Activated naive CD8-positive, alpha-beta T cell treated with anti-CD3 and anti-CD28 coated beads, Interleukin-2, amount 10 ng/mL, durations not matched to agents 7 days and 5 days (primary cell): ENCODE measurements at places on chromosomes 2 and 18.

DNA sequence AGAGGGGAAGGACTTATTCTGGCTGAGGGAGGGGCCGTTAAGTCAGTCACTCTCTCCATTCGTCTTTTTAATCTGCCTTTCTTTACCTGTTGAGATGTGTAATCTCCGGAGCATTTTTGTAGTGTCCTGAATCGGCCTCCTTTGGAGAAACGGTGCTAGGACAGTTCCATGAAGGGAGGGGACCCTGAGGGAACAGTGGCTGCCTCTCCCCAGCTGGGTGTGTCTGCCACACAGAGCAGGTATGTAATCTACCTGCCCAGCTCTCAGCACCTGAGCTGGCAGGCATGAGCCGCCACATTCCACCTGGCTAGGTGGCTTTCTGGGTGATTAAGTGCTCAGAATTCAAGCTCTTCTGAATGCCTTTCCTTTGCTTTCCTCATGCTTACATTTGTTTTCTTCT lies 131.2 kb downstream of the WDSUB1 start:
- no peak for DNase-seq

DNA sequence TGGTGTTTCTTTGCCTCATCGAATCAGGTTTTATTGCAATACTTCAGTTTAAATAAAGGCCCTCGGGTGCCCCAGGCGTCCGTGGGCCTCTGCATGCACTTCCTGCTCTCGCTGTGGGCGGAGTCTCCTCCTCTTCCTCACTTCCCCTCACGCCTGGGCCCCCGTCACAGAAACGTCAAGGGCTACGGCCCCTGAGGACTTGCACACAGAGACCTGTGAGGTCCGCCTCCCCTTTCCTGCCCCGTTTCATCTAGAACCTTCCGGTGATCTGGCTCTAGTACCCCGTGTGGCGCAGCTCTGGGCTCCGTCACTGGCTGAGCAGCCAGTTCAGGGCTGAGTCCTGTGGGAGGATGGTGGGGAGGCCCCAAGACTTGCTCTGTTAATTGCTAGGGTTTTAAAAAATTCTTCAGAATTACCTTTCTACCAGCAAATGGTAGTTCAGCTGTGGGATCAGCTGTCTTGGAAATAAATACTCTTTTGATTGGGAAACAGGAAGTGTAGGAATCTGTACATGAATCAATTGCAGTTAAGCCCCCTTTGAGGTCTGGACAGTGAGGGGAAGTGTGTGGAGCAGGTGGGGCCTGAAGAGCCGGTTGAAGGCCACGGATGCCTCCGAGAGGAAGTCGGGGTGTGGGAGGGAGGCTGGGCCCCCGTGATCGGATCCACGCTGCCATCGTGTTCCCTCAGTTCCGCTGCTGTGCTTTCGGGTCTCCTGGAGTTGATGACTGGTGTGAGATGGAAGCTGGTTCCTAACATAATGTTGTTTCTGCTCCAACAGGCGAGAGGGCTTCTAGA lies 10.2 kb downstream of the NFATC1 start:
- peak; percentile 84 for DNase-seq

- DNase-seq, result no peak
Measured at GRCh38 chr2:238938003-238938400, 90.1 kb downstream of the TWIST2 start.

DNA sequence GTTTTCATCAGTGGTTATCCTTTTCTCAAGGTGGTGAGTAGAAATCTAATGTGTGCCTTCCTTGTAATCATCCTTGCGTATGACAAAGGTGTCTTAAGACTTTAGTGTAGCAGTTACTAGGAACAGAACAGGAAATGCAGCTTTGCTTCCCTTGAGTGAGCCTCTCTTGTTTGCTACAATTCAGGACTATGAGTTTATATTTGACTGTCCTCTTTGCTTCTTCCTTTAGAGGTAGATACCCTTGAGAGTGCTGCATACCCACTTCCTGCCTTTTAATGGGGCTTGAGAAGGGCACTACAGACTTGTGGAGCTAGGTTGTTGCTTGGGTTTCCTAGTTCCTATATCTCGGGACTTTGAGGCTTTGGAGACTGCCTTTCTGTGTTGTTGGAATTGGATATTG lies 3.8 kb downstream of the KCNJ13 start:
- DNase-seq, result no peak

GRCh38 chr2:109208951-109209335 lies 79.9 kb downstream of the SH3RF3 start:
- DNase-seq, result no peak

GRCh38 chr2:136468799-136469369 lies 296.5 kb upstream of the THSD7B start:
- DNase-seq, result no peak

- no peak for DNase-seq
Measured at GRCh38 chr18:13836559-13836958, 12.6 kb downstream of the MC5R start.

DNA sequence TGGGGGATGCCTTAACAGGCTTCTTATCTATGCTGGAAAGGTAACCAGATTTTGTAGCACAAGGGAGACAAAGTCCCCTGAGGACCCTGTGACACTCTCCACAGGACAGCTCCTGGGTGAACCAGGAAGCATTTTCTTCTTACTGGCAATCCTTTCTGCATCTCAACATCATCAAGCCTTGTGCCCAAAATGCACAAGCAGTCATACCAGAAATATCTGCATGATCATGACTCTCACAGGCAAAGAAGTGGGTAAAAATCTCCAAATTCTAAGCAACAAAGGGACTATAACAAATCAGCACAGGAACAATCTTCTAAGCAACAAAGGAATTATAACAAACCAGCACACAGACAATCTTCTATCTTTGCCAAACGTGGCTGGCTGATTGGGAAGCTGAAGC lies 99.1 kb upstream of the CD226 start:
- no peak for DNase-seq

DNA sequence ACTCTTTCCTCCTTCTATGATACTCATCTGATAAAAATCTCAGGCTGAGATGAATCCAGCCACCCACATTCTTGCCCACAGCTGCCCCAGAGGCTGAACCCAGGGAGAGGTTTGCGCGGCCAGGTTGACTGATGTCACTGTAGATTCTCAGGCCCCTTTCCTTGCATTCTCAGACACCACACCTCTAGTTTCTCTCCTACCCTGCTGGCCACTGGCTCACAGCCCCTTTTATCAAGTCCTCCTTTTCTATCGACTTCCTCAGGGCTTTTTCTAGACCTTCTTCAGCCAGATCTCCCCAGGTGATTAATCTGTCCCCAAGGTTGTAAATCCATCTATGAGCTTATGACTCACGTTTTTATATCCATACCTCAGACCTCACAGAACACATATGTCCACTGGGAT lies 99.8 kb downstream of the TACR1 start:
- no peak for DNase-seq

DNA sequence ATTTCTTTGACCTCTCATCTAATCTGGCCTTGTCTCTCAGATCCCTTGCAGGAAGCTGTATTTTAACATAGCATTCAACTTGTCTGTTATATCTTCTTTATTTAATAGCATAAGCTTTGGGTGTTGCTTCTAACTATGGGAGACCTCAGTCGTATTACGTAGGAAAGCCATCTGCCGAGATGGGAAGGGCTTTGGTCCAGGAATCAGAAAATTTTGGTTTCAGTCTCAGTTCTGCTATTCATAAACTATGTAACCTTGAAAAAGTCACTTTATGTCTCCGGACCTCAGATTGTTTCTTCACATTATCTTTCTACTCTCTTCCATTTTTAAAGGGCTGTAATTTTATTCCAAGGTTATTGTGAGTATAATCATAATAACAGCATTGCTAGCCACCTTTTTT lies 297.7 kb downstream of the SATB2 start:
- DNase-seq, result no peak

GRCh38 chr2:62743506-62743905 lies 38.0 kb downstream of the EHBP1 start:
- no peak for DNase-seq

DNA sequence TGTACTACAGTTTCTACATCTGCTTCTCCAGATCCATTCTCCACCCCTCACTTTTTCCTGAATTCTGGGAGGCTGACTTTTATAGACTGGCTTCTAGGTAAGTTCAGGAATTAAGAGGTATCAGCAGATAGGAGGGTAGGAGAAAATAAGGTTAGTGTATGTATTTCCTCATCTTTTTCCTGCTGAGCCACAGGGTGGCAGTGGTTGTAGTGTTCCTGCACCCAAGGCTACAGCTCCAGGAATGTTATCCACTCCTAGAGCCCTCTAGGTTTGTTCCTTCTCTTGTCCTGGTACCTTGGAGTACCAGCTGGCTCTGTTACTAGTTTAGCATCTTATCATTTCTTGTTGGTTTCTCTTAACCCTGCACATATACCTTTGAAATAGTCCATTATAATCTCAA lies 40.7 kb upstream of the C2orf66 start:
- DNase-seq, result no peak

- DNase-seq, result no peak
Measured at GRCh38 chr2:26946841-26947784, 23.3 kb upstream of the MAPRE3 start.

GRCh38 chr2:200732866-200733265 lies 78.8 kb upstream of the BZW1 start:
- DNase-seq, result no peak

GRCh38 chr2:226310146-226310545 lies 489.5 kb downstream of the IRS1 start:
- no peak for DNase-seq

GRCh38 chr2:8676921-8677645 lies 4.8 kb upstream of the ID2 start:
- DNase-seq, result no peak

DNA sequence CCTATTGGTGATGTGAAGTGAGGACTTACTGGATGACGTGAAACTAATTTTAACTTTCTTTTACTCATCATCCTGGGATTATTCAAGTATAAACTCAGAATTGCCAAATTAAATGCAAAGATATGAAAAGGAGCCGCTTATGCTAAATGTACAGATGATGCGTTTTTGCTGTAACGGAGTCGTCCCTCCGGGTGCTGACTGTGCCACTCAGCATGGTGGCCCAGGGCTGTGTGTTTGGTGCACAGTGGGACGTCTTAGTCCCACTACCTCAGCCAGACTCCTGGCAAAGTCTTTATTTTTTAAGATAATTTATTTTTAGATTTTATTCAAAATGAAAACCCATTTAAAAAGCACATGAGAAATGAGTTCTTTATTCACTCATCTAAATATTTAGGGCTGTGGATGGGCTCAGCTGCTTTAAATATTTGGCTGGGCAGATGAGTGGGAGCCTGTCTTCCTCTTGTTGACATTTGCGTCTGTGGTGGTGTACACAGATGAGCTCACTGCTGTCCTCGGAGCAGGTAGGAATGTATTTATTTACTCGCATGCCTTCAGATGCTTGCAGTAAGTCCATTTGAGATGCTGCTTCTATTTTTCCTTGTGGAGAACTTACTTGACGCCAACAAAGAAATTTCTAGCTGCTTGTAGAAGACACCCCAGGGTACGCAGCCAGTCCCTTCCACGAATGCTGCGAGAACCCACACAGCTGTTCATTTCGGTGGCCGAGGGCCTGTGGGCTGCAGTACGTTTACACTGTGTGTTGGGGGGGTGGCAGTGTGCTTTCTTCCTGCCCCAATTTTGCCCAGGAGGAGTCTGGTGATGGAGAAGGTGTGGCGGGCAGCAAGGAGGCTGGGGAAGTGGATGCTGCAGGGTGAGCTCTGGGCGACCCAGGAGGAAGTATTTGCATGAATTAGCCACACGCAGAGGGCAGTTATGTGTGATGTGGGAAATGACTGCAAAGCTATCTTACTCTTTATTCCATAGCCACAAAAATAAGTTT lies 105.0 kb downstream of the AGAP1 start:
- no peak for DNase-seq

GRCh38 chr18:45664824-45665763 lies 49.8 kb downstream of the SLC14A2 start:
- no peak for DNase-seq

DNA sequence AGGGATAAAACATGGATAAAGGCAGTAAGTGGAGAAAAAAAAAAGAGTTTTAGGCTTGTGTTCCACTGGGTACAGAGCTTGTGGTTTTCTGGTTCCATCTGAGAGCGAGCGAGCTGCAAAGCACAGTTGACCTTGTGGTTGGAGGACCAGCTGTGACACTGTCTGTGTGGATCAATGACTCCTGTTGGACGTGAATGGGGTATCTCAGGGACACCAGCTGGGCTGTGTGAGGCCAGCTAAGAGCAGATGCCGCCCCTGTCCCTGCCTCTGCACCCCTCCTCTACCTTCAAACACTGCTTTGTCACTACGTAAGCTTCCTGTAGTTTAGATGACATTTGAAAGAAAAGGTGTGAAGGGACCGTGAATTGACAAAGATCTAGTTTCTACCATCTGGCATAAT lies 67.8 kb downstream of the QPCT start:
- no peak for DNase-seq

GRCh38 chr18:3648200-3648599 lies 198.2 kb downstream of the TGIF1 start:
- no peak for DNase-seq
